Gastroesophageal sphincter (tissue), 4 donors: ENCODE measurements at places on chromosomes 2 and 18. TPM values are rescaled to one million over a fixed set of nuclear protein-coding genes. Genes with fewer than 3 reads are reported as not detected.

The CRYBA2 gene
- total RNA-seq = not detected

The PLGLB2 gene
- 2.4 TPM for total RNA-seq

The REG1B gene
- not detected for total RNA-seq

- no peak for ATAC-seq
Observed at GRCh38 chr18:11976315-11977152, 4.8 kb upstream of the IMPA2 start.

DNA sequence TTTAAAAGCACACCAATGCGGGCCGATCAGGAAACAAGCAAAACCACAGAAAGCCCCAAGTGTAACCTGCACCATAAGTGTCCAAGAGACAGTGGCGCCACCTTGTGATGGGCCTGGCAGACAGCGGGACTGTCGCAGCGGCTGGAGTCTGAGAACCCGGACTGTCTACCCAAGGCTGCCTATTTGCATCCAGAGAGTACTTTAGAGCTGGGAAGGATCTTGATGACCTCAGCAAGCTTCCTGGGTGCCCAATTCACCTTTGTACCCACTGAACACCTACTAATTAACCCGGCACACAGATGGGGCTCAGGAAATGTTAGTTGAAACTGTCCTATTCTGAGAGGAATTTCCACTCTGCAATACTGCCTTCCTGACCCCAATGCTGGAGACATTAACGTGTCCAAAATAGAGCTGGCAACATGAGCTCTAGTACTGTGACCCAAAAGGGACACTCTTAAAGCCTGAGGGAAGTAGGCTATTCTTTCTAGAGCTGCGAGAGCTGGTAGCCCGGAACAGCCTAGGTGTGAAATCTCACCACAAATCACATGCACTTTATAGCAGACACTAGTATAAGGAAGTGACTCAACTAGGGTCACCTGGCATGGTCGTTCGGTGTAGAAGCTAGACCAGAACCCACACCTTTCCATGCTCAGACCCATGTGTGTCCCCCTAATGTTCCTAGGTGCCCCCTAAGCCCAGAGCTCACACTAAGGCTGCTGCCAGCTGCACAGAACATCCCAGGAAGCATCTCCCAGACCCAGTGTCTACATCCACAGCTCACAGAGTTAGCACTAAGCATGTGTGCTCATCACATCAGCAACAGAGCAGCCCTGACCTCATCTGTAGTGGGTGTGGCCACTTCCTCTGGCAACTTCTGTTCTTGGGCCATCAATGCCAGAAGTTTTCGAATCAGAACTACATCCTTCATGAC is 25.4 kb downstream of the POLR1A start:
- ATAC-seq = peak; percentile 82

DNA sequence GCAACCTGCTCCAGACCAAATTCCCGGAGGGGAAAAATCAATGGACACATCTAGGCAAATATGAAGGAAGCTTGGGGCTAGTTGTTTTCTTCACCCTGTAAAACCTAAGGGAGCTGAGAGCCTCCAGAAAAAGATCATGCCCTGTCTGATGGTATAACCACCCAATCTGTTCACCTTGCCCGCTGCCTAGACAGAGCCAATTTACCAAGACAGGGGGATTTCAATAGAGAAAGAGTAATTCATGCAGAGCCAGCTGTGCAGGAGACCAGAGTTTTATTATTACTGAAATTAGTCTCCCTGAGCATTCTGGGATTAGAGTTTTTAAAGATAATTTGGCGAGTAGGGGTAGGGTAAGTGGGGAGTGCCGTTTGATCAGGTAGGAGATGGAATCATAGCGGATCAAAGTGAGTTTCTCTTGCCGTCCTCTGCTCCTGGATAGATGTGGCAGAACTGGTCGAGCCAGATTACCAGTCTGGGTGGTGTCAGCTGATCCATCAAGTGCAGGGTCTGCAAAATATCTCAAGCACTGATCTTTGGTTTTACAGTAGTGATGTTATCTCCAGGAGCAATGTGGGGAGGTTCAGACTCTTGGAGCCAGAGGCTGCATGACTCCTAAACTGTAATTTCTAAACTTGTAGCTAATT is 35.1 kb upstream of the B4GALT6 start:
- ATAC-seq = no peak

GRCh38 chr2:158960193-158960592 is 8.2 kb upstream of the TANC1 start:
- no peak for ATAC-seq

- ATAC-seq = no peak
Observed at GRCh38 chr2:40470822-40471813, 19.2 kb upstream of the SLC8A1 start.

GRCh38 chr2:21257621-21258020 is 133.9 kb downstream of the TDRD15 start:
- ATAC-seq = no peak

DNA sequence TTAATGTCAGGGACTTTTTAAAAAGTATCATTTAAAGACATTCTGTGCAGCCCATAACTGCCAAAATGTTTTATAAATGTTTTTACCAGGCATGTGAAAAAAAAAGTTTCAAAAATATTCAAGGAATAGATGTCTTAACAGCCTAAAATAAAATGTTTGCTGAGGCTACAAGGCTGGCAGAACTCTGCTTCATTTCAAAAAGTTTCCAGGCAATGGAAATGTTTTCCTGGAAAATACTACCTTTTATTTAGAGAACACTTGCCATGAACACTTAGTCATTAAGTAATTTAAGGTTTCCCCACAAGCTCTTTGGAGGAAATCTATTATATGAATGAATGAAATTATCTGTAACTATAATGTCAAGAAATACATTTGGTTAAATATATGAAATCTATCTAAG is 68.8 kb downstream of the THADA start:
- ATAC-seq = peak; percentile 75

DNA sequence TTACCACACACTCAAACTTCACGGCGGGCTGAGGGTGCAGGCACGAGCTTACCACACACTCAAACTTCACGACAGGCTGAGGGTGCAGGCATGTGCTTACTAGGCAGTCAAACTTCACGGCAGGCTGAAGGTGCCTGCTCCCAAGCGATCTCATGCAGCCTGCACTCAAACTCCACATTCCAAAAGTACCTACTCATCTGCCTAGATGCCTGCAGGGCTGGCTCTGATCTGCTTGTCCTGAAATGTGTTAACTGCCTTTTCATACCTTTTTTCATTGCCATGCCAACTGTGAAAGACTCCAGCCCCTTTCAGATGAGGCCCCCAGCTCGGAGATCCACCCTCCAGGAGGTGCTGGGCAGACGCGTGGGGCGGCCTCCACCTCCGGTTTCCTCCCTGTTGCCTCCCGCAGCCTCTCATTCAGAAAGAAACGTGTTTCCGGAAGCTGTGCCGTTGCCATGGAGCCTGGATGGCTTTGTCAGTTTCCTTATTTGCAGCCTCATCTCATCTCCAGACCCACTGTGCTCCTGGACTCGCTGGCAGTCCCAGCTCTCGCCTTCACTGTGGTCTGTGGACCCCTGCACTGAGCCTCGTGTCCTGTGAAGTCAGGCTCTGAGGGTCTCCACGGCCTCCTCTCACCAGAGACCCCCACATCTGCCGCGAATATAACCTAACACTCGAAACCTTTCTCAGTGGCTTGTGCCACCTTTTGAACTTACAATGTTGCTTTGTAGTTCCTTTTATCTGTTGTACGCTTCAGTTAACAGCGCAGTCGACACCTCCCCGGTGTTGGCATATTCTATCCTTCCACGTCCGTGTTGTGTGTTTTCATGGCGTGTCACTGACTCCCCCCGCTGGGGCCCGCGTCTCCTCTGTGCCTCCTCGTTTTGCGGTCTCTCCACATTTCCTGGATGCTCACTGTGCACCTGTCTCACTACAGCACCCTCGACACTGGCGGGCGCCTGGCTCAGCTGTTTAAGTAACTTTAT is 106.1 kb upstream of the ALKAL2 start:
- no peak for ATAC-seq

GRCh38 chr18:41396211-41396610 is 558.8 kb upstream of the PIK3C3 start:
- no peak for ATAC-seq

- ATAC-seq = no peak
Observed at GRCh38 chr18:25253779-25254178, 98.2 kb downstream of the ZNF521 start.

GRCh38 chr18:3221496-3221895 is 1.7 kb upstream of the MYOM1 start:
- no peak for ATAC-seq

DNA sequence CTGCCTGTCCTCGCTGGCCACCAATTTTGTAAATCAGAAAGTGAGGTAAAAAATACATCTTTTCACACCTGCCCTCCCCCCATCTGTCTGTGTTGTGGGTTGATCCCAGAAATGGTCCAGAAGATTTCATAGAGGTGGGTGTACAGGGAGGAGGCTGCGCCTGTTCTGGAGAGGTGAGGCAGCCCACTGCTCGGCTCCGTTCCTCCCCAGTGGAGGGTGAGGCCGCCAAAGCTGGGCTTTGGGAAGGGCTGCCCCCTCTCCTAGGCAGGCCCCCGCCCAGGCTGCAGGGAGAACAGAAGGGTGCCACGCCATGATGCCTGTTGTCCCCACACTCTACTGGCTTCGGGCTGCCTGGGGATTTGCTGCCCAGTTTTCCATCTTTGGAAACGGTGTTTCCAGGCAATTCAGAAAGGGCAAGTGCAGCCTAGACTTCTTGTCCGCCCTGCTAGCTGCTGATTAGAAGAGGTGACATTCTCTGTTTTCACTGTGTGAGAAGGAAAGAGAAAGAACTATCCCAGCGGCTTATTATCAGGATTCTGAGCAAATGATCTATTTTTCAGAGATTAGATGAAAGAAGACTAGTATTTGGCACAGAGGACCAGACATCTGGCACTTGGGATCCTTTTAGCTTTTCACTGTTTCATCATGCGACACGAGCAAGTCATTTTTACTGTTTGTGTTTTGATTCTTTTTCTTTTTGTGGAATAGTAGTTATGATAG is 18.7 kb downstream of the SMARCAL1 start:
- ATAC-seq = no peak
